ENCODE measurements at places on chromosomes 4 and X.

- no peak for DNase-seq
Observed at GRCh38 chr4:164207460-164207859, 546.5 kb upstream of the SMIM31 start.

DNA sequence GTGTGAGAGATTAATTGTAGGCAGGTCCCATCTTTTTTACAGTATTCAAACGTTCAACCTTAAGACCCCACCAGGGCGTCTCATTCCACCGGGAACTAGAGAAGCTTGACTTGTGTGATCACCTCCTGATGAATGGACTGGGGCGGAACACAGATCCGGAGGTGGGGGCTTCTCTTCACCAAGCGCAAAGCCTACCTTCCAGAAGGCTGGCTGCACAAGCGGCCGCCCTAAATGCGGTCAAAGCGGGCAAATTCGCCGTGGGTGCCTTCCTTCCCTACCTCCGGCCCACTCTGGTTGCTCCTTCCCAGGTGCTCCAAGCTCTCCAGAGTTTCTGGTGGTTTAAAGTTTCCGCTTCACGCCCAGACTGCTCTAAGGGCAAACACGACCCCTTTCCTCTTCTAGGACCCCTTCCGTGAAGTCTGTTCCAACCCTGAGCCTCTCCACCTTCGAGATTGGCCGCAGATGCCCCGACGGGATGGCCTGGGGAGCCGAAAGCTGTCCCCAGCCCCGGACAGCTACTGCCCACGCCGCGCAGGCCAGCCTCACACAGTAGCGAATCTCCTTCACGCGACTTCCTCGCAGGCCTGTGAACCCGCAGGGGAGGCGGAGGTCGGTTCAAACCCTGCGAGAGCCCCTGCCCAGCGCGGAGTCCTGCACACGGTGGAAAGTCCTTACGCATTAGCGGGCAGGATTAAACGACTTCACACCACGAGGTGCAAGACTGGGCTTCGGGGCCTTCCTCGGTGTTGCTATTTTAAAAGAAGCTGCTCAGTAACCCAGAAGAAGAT lies 1.6 kb upstream of the WWC2 start:
- DNase-seq: no peak

DNA sequence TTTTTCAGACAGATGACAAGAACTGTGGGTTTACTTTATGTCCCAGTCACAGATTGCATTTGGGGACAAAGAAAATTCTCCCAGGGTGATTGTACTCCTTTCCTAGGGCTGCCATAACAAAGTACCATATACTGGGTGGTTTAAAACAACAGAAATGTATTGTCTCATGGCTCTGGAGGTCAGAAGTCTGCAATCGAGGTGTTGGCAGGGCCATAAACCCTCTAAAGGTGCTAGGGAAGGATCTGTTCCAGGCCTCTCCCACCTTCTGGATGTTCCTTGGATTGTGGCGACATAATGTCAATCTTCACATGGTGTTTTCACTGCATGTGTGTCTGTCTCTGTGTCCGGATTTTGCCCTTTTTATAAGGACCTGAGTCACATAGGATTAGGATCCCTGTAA lies 12.3 kb downstream of the GEMIN8 start:
- no peak for DNase-seq

GRCh38 chr4:11622961-11623725 lies 194.4 kb upstream of the HS3ST1 start:
- DNase-seq: no peak

DNA sequence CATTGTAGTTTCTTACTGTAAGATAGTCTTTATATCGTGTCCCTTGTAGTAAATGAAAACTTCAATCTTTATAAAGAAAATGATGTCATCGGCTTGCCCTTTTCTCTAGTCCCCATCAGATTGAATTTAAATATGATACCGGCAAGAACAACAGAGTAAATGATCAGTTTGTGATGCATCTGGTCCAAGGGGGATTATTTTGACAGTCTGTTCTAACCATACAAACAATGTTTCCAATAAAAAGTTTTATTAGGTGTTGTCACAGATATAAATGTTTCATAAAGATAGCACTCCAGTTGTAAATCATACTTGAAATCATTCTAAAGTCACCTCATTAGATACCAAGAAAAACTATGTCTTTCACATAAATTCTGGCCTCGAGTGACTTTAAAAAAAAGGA lies 72.3 kb downstream of the SLC9A6 start:
- no peak for DNase-seq

- no peak for DNase-seq
Observed at GRCh38 chr4:956531-957230, 16.7 kb downstream of the DGKQ start.

DNA sequence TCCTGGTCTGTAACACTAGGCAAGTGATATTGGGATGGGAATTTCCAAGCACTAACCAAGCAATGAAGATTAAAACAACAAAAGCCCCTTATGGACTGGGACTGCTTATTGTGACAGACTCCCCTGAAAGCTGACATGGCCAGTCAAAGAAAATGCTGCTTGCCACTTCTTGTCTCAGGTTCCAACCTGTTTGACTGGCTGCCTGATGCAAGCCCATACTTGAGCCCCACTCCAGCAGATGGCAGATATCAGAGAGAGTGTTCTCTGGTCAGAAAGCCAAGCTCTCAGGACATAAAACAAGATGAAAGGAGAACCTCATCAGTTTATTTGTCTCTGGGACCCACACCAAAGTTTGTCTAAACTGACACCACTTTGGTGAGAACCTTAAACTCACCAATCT lies 15.5 kb upstream of the IGBP1 start:
- no peak for DNase-seq

DNA sequence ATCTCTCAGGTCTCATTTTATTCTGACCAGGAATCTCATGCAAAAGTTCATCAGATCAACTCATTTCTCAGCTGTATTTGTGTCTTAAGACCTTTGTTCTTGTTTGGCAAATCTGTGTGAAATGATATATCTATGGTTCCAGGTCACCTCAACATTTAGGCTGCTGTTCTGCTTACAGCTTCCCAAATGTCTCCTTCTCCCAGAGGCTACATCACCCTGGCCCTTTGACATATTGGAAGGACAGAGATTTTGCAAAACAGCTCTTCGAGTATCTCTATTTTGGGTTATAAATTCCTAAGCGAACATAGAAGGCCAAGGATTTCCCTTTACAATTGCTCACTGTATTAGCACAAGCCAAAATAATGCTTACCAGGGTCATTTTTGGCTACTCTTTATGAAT lies 57.5 kb upstream of the GIMD1 start:
- DNase-seq: no peak

GRCh38 chrX:155632431-155633100 lies 19.8 kb upstream of the TMLHE start:
- DNase-seq: no peak

GRCh38 chrX:46803140-46803539 lies 33.7 kb upstream of the RP2 start:
- DNase-seq: no peak

DNA sequence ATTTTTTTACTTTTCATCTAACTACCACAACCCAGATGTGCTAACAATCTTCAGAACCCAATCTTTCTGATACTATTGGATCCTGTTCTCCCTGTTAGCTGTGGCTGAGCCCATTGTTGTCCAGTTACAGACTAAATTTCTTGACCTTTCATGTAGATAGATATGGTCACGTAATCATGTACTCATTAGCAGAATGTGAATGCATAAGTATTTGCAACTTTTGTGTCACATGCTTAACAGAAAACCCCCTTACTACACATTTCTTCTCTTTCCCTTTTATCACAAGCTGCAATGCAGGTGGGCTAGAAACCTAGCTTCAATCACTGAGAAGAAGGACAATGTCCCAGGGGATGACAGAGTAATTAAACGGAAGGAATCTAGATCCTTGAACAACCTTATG lies 13.1 kb upstream of the FAM13A start:
- DNase-seq: no peak

- DNase-seq: no peak
Observed at GRCh38 chrX:69136546-69137331, 28.5 kb downstream of the PJA1 start.

GRCh38 chr4:174549721-174550120 lies 27.4 kb upstream of the HPGD start:
- no peak for DNase-seq

GRCh38 chrX:18075603-18076002 lies 145.1 kb downstream of the BEND2 start:
- no peak for DNase-seq

DNA sequence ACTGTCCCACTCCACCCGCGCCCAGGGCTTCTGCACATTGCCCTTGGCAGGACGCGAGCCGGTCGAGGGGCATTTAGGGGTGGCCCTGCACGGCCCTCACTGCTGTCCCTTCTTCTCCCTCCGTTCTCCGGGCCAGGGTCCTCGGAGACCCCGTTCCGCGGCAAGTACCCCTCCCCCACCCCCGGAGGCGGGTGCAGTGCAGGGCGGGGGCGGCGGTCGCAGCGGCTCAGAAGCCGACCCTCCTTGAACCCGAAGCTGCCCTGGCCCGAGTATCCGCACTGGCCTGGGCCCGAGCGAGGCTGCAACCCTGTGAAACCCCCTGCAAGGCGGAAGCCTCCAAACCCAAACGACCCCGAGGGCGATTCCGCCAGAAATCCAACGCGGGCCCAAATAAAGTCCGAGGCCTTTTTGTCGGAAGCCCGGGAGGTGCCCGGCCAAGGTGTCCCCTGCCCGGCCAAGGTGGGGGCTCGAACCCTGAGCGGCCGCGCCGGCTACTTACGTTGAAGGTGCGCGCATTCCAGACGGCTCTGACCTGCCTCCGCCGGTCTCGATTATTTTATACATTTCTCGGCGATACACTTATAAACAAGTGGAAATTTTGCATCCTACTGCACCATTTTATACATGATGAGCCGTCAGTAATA lies 53.1 kb upstream of the TMEM33 start:
- DNase-seq: no peak

DNA sequence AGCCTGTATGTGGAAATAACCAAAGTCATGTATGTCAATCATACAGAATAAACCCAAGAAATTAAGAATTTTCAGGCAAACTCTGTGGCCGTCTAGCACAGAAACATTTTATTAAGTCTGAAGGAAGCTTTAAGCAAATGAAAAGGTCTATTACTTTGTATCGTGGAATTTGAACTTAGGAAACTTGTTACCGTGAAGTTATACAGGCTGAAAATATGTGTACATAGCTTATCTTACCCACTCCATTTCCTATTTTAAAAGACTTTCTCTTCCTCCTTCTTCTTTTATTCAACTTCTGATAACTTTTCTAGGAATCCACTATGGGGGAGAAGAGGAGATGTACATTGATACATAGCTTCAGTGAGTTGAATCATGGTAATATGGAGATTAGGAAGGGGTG lies 108.3 kb downstream of the AGTR2 start:
- DNase-seq: no peak

DNA sequence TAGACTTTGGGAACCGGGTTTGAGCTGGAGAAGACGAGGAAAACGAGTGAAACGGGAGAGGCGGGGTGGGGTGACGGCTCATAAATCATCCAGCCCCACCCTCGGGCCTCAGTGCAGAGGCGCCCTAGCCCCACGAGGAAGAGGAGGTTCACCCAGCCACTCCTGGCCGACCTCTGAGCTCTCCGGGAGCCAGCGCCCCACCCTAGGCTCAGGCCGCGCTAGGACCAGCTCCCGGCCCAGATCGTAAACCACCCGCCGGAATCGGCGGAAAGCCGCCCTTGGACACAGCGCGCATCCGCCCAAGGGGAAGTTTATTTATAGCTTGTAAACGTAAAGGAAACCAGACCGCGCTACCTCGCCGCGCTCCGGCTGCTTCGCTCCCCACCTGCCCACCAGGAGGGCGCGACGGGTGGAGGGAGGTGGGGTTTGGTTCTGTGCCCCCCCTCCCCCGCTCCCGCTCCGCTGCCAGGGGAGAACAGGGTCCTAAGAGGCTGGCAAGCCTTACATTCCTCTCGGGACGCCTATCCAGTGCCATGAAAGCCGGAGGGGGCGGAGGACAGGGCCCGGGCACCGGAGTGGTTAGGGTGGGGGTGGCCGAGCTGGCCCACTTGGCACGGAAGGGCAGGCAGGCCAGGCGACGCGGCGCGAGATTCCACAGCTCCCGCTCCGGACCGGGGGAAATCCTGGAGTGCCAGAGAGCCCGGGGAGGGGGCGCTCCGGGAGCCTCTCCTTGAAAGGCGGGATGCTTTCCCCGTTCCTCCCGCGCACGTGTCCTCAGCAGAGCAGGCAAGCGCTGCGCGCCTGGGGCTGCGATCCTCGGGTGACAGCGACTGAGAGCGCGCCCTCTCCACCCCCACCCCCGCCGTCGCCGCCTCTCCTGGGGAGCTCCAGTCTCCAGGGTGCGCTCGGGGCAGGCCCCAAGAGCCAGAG lies 84.2 kb downstream of the BCOR start:
- no peak for DNase-seq

DNA sequence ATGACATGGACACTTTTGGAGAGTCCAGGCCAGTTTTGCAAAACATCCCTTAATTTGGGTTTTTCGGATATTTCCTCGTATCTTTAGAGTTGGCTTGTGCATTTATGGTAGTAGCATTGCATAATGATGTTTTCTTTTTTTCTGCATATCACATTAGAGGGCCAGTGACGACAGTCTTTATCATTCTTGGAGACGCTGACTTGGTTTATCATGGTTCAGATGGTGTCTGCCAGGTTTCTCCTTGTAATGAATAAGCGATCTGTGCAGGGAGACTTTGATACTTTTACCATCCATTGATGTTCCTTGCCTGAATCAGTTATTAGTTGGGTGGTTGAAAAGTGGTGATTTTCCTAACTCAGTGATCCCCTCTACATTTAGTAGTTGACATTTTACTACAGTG lies 46.6 kb downstream of the KIAA0232 start:
- DNase-seq: no peak

GRCh38 chrX:17535229-17535628 lies 160.2 kb downstream of the NHS start:
- DNase-seq: no peak

GRCh38 chr4:6747294-6748051 lies 31.5 kb downstream of the BLOC1S4 start:
- no peak for DNase-seq

GRCh38 chr4:168877511-168878491 lies 132.3 kb downstream of the CBR4 start:
- DNase-seq: no peak

GRCh38 chrX:132908891-132909290 lies 49.5 kb downstream of the HS6ST2 start:
- no peak for DNase-seq

DNA sequence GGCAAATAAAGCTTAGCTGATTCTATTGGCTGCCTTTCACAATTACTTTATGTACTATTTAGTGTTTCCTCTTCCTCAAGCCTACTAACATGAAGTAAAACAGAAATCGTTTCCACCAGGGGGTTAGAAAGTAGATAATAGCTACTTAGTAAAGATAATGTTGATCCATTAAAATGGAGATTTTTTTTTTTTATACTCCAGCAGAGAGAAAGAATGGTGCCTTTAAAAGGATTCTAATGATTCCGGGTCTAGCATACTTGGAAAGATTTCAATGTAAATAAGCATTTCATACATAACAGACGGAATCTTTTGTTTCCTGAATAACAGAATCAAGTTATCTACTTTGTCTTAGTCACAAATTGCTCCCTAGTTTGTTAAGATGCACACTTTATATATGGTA lies 37.1 kb downstream of the GK start:
- no peak for DNase-seq

- DNase-seq: no peak
Observed at GRCh38 chrX:54891573-54891972, 29.1 kb upstream of the TRO start.
